ENCODE measurements at places on chromosomes 5 and 9.
A peak's percentile ranks its signal among the peaks of the same experiment; 100 is the strongest.

DNA sequence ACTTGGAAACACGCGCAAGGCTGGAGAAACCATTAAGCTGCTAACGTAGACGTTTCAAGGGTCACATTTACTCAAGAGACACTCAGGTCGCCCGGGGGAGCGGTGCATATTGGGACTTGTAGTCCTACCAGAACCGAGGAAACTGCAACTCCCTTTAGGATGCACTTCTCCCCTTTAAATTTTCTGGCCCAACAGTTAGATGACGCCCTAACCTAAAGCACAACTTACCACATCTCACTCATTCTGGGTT, 384 bp upstream of the DMXL1 start:
- DNase-seq, result peak; percentile 70

- no peak for DNase-seq
Measured at GRCh38 chr9:115945009-115945431, 208.6 kb upstream of the PAPPA start.

GRCh38 chr5:159943326-159943725, 27.0 kb downstream of the ADRA1B start:
- DNase-seq, result no peak

- no peak for DNase-seq
Measured at GRCh38 chr9:114169029-114169951, 14.0 kb downstream of the COL27A1 start.

DNA sequence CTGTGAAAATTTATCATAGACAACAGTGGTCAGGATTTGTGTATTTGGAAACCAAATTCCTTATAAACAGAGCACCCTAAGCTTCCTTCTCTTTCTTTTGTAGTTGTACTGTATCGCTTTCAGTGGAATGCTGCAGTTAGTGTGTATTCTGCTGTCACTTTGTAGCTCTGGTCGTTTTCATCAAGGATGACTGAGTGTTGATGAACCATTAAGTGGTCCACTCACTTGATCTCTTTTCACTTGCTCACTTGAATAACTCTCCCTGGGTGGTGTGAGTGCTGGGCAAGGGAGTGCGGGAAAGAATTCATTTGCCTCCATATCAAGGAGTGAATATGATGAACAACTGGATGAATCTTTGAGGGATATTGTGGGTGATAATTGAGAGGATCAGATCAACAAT, 1225.7 kb upstream of the WWC1 start:
- DNase-seq, result no peak

DNA sequence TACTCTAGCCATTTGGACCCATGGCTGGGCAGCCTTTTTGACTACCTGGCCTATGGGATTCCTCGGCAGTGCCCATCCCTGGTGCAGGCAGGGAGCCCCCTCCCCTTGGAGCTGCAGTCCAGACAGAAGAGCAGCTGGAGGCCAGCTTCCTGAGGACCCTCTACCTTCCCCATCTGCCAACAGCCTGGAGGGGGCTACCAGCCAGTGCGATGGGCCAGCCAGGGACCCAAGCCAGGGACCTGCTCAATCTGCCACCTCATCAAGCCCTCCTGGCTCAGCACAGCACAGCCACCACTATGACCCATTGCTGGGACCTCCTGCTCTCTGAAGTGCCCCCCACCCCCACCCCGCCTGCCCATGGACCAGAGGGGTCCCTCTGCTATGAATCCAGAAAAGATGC, 22.6 kb upstream of the TDRD7 start:
- no peak for DNase-seq

DNA sequence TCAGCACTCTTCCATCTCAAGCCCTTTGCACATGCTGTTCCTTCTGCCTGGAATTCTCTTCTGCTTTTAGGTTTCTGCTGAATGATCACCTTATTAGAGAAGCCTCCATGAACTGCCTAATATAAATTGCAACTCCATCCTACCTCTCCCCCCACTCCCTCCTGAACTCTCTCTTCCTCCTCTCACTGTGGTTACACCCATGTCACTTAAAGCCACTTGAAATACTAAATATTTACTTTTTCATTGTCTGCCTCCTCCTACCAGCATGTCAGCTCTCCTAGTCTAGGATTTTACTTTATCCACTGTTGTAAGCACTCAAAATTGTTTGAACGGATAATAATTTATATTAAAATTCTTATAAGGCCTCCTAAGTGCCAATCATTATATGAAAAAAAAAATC, 43.8 kb downstream of the ACTL7B start:
- no peak for DNase-seq

GRCh38 chr5:142072488-142072887, 36.1 kb upstream of the NDFIP1 start:
- no peak for DNase-seq

GRCh38 chr9:91164724-91165520, 196.8 kb downstream of the AUH start:
- DNase-seq, result no peak

DNA sequence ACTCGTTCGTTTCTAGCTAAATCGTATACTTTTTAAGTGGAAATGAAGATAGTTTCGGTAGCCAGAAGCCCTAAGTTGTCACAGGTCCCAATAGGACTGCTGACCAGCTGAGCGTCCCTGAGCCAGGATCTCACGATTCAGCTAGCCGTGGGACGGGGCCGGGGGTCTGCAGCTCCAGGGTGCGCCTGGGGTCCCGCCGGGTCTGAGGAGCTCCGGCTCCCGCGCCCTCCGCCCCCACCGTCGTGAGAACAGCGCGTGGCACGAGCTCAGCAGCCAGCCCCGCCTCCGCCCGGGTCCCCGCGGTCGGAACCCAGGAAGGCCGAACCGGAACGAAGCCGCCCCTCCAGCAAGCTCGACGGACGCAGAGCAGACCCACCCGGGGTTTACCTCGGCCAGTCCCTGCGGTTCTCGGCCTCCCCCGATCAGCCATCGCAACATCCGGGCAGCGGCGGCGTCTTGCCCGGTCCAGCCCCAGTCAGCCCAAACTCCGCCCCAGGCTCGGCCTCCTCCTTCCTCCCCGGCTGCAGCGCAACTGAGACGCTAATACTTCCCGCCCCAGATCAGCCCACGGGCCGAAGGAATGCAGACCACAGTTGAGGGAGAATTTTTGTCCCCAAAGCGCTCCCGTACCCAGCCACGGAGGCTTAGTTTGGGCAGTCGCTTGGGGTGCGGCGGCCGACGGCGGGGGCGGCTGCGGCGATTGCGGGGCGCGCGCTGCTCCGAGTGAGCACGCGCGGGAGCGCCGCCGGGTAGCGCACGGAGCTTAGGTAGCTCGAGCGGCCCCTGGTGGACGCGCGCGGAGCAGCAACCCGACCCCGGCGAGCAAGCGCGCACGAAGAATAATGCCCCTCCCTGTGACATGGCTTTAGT, at the start of gene WDR41:
Gene WDR41, minus strand, starts transcription at position 534 of the 870 bp plus-strand sequence. Its CDS starts 96 bp downstream, at position 438.
- DNase-seq, result peak; percentile 75

GRCh38 chr5:106759581-106759980, 911.2 kb downstream of the EFNA5 start:
- DNase-seq, result no peak

- DNase-seq, result no peak
Measured at GRCh38 chr9:116355153-116355921, 201.7 kb downstream of the PAPPA start.

GRCh38 chr5:89996890-89997289, 412.7 kb downstream of the CETN3 start:
- DNase-seq, result no peak

DNA sequence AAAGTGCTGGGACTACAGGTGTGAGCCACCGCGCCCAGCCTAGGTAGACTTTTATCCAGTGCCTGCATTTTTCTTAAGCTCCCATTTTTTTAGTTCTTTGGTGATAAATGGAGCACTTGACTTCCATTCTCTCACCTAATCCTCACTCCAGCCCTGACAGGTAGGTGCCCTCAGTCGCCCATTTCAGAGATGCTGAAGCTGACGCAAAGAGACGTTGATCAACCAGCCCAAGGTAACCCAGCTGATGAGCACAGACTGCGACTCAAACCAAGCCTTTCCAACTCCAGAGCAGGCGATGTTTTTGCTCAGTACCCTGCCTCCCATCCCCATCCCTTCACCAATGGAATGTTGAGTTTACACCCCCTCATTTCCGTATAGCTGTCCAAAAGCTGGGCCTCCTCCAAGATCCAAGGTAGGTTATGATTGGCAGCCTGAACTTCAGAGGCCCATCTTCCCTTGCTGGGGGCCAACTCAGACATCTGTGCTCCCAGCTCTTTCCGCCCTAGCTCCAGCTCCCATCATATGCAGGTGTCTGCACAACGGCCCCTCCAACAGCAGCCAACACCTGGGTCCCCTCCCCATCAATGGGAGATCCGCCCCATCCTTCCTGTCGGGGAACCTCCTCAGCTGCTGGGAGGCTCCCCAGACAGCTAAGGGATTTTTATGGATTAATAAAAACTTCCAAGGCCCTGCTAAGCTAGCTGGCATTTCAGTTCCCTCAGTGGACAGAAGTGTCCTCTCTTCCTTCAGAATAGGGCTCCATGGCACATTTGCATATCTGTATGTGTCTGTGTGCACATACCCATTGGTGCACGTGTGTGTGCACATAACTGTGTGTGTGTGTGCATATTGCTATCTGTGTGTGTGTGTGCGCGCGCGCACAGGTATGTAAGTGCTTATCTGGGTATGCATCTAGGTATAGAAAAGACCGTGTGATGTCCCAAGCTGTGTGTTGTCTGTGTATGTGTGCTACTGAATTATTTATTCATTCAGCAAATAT, 39.3 kb upstream of the VDAC1 start:
- no peak for DNase-seq

DNA sequence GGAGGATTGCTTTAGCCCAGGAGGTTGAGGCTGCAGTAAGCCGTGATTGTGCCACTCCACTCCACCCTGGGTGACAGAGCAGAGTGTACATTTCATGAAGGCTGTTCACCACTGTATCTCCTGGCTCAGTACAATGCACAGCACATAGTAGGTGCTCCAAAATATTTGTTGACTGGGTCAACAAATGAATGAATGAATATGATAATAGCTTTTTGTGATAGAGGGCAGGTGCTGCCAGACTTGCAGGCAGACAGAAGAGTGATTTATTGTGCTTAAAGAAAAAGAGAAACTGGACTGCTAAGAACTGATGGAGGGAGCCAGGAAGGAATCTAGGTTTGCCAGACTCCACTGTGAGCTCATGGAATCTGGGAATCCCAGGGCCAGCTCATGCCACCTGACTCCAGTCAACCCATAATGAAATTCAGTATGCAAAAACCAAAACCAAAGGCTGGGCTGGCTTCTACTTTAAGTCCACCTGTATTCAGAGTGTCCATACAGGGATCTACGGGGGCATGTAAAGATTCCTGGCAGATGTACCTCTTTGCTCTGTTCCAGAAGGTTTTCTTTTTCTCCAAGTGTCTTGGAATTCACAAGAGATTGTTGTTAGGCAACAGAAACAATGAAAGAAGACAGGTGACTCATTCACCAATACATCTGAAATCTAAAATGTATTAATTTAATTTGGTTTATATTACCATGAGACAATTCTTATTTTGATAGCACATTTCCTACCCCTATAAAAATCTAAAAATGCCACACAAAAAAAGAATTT, 15.5 kb upstream of the CTNNA1 start:
- DNase-seq, result no peak

GRCh38 chr5:156328161-156328560, 1.2 kb downstream of the SGCD start:
- DNase-seq, result no peak

DNA sequence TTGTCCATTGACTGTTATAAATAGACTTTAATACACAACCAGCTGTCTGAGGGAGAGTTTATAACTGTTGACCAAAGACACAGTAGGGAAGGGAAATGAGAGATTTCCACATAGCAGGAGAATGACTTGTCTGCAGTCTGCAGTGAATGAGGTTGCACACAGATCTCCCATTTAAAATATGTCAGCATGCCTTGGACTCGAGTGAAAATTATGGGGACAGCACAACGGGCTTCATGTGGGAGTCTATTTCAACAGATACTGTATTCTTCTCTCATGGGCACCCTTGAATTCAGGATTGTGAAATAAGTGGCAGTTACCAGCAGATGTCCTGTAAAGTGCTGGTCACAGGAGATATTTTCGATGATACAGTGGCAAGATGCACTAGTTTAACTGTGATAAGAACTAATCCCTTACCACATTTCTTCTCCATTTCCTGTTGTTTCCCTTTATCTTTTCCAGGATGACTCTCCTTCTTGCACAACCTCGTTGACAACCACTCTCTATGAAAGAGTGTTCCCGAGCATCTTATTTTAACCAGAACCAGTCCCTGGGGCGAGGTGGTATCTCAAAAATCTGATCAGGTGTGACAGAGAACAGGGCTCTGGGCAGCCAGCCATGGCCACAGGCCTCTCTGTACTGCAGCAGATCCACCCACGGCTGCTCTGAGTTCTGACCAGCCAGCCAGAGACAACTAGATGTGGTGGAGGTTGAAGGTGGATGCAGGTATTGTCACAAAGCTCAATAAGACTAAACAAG, 51.5 kb upstream of the MAP3K1 start:
- no peak for DNase-seq

- DNase-seq, result no peak
Measured at GRCh38 chr5:3352711-3353110, 242.9 kb upstream of the IRX1 start.

GRCh38 chr9:136160381-136160841, 41.7 kb upstream of the TMEM250 start:
- DNase-seq, result no peak

DNA sequence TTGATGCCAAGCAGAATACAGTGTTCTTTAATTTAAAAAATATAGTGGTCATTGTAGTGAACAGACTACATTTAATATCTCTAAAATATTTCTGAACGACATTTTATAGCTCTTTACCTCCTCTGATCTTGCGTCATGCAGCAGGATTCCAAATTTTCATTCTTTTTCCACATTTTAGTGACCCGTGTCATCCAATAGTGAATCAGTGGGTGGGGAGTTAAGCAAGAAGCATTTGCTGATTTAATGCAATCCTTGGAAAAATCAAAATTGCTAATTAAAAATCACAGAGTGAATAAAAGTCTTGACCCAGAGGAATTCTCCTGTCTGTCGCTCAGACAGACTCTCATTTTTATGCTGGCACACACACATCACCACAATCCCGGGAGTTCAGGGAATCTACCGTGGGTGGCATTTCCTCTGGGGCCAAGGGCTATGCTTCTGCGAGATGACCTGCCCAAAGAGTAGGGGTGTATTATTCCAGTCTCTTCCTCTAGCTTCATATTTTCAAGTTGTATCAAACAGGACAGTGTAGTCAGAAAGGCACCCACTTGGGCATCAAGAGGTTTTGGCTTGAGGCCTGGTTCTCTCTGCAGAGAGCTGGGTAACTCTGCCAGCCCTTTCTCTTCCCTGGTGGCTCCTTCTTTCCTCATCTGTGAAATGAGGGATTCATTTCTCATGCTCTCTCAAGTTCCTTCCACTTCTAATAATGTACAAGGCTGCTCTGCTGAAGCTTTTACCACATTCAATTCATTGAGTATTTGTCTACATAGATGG, 24.8 kb upstream of the OTP start:
- DNase-seq, result no peak

- DNase-seq, result no peak
Measured at GRCh38 chr9:93232388-93232960, 48.5 kb downstream of the WNK2 start.

All from activated CD4-positive, CD25-positive, alpha-beta regulatory T cell (primary cell).